Endodermal cell (in vitro differentiated cells): ENCODE measurements at places on chromosomes 13 and 19. TPM values are rescaled to one million over a fixed set of nuclear protein-coding genes. Genes with fewer than 3 reads are reported as not detected.

CDX2 gene
- total RNA-seq: not detected in 2 replicates

C13orf42 gene
- 11.7 to 19.0 TPM (median 17.6 TPM) in 3 replicates for total RNA-seq

PBX4 gene
- 7.1 to 8.6 TPM (median 7.4 TPM) in 3 replicates for total RNA-seq

MRPL54 gene
- 38.1 and 42.3 TPM in 2 replicates for total RNA-seq

MTRF1 gene
- 15.0 and 15.8 TPM in 2 replicates for total RNA-seq

FCGBP gene
- 0.23 and 0.29 TPM in 2 replicates for total RNA-seq

- no peak for DNase-seq
These were observed 1610.2 kb downstream of the SLITRK5 start for GRCh38 chr13:89281331-89281730.

DNA sequence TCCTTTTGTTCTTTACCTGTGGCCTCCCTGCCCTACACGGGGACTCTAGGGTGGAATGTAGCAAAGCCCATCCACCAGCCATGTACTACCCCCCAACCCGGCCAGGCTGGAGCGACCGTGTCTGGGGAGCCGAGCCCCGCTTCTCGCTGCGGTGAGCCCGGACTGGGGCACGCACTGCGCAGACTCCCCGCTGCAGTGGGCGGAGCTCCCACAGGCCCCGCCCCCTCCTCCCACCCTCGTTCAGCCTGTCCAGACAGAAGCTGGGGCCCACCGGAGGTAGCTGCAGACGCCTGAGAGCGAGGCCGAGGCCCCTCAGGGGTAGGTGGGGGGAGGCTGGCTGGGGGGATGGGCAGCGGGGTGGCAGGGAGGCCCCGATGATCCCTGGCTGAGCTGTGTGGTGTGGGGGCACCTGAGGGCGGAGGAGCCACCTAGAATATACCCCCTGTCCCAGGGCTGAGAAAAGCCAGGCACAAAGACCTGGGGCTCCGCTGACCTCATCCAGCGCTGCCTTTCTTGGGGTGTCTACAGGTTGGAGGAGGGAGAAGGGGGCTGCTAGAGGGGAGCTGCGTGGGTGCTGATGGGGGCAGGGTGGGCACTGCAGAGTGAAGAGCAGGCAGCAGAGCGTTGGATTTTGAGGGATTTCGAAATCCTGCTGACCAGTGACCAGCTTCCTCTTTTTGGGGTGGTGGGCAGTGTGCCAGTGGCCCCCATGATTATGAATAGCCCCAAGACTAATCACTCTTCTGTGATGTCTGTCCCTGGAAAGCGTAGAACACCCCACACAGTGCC, 17.3 kb downstream of the PLD3 start:
- peak; percentile 98 for DNase-seq

- peak; percentile 56 for DNase-seq
These were observed 465.1 kb upstream of the ZNF507 start for GRCh38 chr19:31880283-31880682.

DNA sequence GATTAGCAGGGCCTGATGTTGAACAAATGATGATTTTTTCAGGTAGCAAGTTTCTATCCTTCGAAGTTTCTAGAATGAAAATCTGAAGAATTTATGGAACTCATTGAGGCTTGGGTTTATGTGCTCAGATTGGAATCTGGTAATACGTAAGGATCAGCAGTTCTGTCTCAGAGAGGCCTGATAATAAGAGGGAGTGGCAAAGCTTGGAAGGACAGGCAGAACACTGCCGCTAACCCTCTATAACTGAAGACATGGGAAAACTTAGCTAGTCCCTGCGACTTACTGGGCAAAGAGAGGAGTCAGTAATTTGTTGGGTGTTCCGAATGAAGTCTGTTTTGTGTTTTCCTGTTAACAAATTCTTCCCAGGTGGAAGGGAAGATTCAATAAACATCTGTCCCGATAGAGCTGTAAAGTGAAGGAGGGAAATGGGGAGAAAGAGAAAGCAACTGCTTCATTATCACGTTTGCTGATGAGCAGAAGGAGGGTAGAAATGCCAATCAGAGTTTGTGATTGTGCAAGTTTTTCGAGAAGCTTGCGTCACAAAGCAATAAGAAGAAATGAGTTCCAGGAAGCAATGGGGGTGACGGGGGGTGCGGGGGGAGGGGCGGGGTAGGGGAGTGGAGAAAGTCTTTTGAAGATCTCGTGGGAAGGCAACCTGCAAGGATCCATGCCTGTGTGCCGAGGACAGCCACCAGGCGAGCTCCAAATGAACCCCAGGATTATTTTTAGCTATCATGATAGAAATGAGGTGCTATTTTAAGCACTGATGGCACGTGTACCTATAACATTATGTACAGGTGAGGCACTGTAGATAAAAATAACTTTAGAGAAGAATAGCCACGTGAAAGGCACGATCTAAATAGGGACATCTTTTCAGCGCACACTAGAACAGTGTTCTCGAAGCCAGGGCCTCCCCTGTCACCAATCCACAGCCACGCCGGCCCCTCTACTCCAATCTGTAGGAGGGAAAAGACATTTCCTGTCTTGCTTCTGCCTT, 224.1 kb downstream of the FGF9 start:
- no peak for DNase-seq

GRCh38 chr19:17279436-17279835, 2.3 kb upstream of the ANKLE1 start:
- no peak for DNase-seq

- DNase-seq: no peak
These were observed 16.0 kb downstream of the MAG start for GRCh38 chr19:35307931-35308330.

- DNase-seq: no peak
These were observed 19.9 kb upstream of the CYP4F8 start for GRCh38 chr19:15595069-15595468.
